Ureter (tissue), 1 donor: ENCODE measurements at places on chromosomes 5 and 9.
A peak's percentile ranks its signal among the peaks of the same experiment; 100 is the strongest.

GRCh38 chr5:37971483-37972024, 131.7 kb upstream of the GDNF start:
- DNase-seq = no peak

DNA sequence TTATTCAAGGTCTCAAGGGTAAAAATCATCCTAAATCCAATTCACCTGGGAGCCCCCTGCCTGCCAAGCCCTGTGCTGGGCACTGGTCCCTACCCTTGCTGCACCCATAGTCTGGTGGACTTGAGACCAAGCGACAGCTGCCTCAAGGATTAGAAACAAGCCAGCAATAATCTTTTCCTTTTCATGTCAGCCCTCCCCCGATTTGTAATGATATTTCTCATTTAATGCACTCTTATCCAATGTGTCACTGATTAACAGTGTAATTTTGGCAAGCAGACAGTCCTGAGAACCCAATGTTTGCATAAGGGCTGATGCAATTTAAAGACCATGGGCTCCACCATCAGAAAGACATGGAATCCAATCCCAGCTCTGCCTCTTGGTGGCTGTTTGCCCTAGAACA, 108.9 kb downstream of the ACTL7B start:
- no peak for DNase-seq

DNA sequence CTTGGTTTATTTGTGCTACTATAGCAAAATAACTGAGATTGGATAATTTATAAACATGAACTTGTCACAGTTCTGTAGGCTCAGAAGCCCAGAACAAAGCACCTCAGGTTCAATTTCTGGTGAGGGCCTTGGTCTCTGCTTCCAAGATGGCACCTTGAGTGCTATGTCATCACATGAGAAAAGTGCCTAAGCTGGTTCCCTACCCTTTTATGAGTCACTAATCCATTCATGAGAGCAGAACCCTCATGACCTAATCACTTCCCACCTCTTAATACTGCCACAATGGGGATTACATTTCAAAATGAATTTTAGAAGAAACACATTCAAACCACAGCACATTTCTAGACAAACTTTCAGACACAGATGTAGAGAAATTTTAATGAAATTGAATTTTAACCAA, 98.2 kb upstream of the PRSS3 start:
- no peak for DNase-seq

DNA sequence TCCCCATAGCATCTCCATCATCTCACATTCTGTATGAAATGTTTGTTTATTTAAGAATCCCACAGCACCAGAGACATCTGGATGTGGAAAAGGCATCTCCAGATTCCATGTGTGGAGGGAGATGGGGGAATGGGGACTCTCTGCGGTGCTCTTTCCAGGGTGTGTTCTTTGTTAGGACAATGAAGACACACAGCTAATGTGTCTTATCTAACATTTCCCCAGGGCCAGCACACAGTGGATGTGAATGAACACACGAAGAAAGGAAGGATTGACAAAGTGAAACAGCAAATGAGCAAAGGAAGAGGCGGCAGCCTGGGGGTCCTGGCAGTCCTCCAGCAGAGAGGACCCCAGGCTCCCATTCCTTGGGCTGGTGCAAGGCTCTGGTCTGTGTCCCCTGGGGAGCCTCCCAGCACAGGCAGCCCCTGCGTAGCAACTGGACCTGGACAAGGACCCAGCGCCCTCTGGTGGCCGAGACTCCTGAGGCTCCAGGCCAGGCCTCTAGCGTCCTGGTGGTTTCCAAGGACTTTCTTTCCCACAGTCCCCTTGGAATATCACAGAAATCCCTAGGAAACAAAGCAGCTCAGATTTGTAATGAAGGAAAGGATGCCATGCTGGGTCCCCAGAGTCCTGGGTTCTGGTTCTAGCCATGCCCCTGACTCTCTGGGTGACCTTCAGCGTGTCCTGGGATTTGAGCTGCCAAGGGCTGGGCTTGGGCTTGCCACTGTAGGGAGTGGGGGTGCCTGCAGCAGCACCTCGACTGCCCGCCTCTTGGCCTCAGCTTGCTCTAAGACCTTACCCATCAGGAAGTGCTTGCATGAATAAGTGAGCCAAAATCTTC, 3.5 kb upstream of the PDLIM7 start:
- DNase-seq = peak; percentile 90

DNA sequence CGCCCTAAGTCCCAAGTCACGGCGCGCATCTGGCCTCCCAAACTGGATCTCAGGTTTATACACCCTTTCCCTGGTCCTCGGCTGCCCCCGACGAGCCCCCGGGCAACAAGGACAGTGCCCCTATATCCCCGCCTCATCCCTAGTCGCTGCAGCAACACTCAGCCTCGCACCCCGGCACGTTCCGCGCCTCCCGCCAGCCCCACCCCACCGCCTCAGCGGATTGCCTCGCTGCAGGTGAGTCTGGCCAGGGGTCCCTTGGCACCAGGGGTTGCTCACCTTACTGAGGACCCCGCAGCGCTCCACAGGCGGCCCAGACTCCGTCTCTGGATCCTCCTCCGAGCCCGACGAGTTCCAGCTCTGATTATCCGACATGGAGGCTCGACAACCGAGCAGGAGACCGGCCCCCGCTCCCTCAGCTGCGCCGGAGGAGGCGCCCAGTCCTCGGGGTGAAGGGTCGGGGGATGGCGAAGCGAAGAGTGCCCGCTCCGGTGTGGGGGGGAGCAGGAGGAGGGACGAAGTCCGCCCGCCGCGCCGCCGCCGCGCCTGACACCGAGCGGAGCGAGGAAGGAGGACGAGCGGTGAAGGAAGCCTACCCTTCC, 494 bp downstream of the CERT1 start:
- DNase-seq = peak; percentile 67

GRCh38 chr5:59107692-59108091, 524.8 kb downstream of the RAB3C start:
- no peak for DNase-seq

GRCh38 chr5:169838688-169839087, 141.6 kb downstream of the INSYN2B start:
- no peak for DNase-seq

DNA sequence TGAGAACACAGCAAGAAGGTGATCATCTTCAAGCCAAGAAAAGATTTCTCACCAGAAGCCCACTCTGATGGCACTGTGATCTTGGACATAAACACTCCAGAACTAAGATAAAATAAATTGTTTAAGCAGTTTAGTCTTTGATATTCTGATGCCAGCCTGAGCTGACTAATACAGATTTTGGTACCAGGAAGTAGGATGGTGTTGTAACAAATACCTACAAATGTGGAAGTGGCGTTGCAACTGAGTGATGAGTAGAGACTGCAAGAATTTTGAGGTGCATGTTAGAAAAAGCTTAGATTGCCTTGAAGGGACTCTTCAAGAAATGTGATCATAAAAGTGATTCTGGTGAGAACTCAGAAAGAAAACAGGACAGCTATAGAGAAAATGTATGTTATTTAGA, 592.4 kb upstream of the DAB2 start:
- DNase-seq = no peak

DNA sequence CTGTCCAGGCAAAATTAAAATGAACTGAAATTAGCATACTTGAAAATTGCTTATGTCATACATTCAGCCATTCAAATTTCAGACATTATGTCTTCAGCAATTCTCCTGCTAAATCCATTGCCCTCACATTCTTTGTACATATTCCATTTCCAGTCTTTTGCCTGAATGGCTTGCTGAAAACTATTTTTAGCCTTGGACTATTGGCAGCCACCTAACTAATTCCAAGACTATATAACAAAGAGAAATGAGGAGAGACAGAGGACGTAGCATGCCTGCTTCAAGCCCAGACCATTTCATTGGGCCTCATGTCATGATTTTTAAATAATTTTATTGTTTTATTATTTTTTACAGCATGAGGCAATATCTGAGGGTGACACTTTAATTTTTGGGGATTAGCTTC, 100.3 kb downstream of the MRPS30 start:
- DNase-seq = no peak
